ENCODE measurements at places on chromosomes 4 and X.

GRCh38 chr4:8010618-8011017, 71.0 kb upstream of the AFAP1 start:
- no peak for DNase-seq

DNA sequence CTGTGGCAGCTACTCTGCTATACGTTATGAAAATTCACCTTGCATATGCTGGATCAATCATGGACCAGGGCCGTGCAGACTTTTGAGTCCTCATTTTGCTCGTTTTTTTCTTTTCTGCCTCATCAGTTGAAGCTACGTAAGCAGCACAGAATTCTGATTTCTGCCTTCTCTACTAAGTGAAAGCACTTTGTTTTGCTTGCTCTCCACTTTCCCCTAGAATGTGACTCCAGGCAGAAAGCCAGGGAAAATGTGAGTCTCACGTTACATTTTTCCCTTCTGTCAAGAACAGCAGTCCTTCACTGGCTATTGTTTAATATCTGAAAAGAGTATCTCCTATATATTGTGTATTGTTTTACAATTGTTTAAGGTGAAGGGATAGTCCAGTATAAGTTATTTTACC, 1840.1 kb downstream of the PCDH7 start:
- DNase-seq = no peak

DNA sequence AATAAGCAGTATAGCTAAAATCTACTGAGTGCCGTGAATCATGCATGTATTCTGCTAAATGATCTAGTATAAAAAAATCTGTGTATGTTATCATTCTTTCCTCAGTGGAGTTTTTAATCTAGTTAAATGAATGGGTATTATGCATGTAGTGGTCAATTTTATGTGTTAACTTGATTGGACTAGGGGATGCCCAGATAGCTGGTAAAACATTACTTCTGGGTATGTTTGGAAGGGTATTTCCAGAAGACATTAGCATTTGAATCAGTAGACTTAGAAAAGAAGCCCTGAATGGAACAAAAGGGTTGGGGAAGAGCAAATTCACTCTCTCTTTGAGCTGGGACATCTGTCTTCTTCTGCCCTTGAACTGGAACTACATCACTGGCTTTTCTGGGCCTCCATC, 34.5 kb upstream of the SPRY1 start:
- DNase-seq = no peak

DNA sequence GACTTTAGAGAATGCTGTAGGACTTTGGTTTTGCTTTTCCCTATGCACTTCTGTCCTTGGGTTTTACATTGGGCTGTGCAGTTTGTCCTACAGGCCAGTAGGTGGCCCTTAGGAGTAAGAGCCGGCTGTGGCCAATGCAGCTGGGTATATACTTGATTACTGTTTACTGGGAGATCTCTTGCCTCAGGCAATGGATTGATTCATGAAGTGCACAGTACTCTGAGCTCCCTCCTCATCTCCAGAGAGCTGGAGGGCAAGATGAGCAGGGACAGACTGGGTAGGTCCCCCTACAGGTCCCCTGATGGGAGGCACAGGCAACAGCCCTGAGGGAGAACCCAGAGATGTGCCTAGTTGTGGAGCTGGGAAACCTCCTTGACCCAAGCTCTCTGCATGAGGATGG, 103.8 kb upstream of the QRFPR start:
- DNase-seq = no peak

GRCh38 chr4:73613130-73613529, 7.1 kb downstream of the RASSF6 start:
- DNase-seq = no peak
